H54 (cell line): ENCODE measurements at places on chromosomes 1 and 21.

- no peak for DNase-seq
Measured at GRCh38 chr1:150572918-150573647, 6.3 kb downstream of the MCL1 start.

DNA sequence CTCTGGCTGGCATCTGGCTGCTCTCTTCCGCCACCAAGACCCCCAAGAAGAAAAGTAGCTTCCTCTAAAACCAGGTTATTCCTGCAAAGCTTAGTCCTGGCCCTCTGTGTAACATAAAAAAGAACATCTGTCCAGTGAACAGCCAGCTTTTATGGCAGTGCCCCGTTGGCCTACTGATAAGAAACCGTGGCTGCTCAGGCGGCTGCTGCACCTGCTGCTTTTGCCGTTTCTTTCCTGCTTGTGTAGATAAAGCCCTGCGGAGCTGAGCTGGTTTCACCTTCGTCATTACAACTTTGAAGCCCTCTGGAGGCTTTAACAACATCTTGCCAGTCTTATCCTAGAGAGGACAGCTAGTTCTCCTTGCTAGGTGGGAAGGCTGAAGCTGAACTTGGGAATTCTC lies 20.5 kb downstream of the ELAPOR1 start:
- DNase-seq, result no peak

DNA sequence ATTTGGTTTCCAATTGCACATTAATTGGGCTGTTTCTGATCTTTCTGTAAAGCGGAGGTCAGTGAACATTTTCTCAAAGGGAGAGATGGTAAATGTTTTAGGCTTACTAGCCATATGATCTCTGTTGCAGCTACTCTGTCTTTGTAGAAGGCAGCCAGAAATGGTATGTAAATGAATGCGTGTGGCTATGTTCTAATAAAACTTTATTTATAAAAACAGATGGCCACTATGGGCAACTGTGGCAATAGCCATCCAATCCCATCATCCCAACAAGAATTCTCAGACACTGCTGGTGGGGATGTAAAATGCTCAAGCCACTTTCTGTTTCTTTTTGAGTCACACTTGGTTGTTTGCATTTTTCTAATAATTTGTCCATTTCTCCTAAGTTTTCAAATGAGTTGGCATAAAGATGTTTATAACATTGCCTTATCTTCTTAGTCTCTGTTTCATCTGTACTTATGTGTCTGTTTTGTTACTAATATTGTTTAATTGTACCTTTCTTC lies 448.8 kb upstream of the VAMP3 start:
- no peak for DNase-seq

DNA sequence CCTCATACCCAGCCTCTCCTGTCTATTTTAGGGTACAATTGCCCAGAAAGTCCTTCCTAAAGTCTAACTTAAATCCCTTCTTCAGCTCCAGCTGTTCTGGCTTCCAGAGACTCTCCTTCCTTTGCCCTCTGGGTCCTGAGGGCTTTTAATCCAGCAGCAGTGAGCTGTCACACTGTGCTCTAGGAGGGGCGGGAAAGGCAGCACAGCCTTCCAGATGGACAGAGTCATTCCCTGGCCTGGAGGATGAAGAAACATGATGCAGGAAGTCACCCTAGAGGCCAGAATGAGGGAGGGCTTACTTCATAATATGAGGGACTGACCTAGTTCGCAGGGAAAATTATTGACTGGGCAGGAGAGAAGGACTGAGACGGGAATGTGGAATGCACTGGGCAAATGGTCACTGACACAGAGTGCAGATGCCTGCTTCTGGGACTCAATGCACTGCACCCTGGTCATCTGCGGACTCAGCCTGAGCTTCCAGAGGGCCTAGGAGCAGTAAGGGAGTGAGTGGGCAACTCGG lies 1.3 kb downstream of the SH2D2A start:
- peak; percentile 91 for DNase-seq

GRCh38 chr1:23356471-23357137 lies 12.5 kb upstream of the HNRNPR start:
- no peak for DNase-seq

GRCh38 chr21:25313829-25314228 lies 293.5 kb downstream of the MRPL39 start:
- no peak for DNase-seq

GRCh38 chr1:234433563-234434285 lies 45.3 kb downstream of the TARBP1 start:
- peak; percentile 15 for DNase-seq

- no peak for DNase-seq
Measured at GRCh38 chr1:203628201-203629015, 1.8 kb downstream of the ATP2B4 start.

- no peak for DNase-seq
Measured at GRCh38 chr1:29883411-29883832, 647.1 kb downstream of the PTPRU start.

GRCh38 chr1:114607223-114607622 lies 25.8 kb upstream of the BCAS2 start:
- DNase-seq, result no peak

- DNase-seq, result no peak
Measured at GRCh38 chr1:54883349-54884102, 3.5 kb downstream of the DHCR24 start.

GRCh38 chr1:174039027-174039426 lies 16.9 kb upstream of the RC3H1 start:
- DNase-seq, result no peak

DNA sequence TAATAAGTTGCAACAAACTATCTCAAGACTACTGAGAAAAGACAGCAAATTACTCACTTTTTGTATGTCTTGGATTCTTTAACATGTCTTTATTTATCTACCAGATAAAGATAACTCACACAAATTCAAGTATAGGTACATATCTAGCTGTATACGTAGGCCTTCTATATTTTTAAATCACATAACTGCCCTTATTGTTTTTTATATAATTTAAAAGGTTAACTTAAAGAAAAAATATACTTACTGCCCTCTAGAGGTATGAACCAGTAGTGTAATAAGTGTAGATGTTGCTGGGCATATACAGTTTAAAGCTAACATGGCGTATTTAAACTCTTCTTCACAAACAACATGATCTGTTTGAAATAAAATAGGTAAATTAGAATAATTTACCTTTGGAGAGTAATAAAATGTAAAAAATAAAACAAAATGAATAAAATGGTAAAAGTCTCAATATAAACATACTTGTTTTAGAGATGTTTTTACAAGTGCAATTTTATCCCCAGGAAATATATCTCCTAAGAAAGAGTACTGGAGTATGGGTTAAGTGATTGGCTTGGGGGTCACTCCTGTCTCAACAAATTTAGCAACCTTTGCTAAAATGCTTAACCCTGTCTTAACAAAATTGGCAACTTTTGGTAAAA lies 235.2 kb downstream of the KCNT2 start:
- DNase-seq, result no peak

- DNase-seq, result no peak
Measured at GRCh38 chr1:172885411-172885810, 165.3 kb downstream of the TNFSF18 start.

GRCh38 chr1:8562881-8563865 lies 245.3 kb downstream of the SLC45A1 start:
- DNase-seq, result no peak

DNA sequence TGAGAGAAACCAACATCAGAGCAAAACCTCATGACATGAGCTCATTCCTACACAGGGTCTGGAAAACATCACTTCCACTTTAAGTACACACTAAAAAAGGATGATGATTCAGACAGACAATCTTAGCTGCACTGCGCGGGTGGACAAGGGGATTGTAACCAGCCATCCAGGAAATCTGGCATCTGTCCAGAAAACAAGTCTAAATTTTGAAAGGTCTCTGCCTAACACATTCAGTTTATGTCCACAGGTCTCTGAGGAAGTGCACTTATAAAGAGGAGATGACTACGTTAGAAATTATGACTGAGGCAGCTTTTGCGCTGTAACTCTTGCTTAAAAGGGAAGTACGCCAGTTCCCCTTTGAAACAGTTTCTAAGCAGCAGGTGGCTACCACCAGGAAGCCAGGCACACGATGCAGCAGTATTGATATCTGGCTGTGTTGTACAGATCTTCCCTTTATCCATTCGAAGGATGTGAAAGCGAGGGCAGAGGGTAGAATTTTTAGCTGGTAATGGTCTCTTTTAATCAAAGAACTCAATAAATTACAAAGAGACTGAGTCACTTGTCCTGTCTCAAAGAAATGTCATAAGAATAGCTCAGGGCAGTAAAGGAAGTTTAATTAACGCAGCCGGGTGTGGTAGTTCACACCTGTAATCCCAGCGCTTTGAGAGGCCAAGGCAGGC lies 128.0 kb downstream of the SETD4 start:
- DNase-seq, result peak; percentile 51

GRCh38 chr1:198549866-198550265 lies 9.4 kb upstream of the ATP6V1G3 start:
- no peak for DNase-seq

DNA sequence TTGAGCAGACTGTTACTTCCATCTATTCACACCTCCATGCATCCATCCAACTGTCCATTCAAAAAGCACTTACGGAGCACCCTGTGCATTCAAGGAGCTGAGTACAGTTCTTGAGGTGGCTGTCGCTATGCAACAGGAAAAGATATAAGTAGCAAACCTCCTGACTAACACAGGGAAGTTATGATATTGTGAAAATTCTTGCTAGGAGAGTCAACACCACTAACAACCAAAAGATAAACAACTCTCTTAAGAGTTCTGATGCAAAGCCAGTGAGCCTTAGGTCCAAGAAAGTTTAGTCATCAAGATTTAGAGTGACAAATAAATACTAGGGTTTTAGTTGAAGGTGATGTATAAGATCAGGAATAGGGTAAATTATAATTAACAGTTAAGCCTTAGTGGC lies 44.5 kb upstream of the TRIM45 start:
- DNase-seq, result peak; percentile 10

DNA sequence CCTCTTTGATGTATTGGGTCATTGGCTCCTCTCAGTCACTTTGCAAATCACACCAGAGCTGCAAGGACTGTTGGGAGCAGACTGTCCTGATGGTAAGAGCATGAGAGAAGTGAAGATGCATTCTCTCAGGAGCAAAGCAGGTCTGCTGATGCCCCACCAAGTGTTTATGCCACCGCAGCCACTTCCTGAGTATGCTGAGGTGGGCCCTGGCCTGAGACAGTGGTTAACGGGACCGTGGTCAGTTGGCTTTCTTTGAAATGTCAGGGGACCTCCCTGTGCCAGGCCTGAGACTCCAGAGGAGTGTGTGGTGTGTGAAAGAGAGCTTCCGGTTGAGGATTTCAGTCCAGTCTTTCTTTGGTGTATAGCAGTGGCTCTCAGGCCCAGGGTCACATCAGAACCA lies 79.4 kb downstream of the SPATA46 start:
- DNase-seq, result no peak

- no peak for DNase-seq
Measured at GRCh38 chr21:46605767-46606426, 1.0 kb upstream of the S100B start.

DNA sequence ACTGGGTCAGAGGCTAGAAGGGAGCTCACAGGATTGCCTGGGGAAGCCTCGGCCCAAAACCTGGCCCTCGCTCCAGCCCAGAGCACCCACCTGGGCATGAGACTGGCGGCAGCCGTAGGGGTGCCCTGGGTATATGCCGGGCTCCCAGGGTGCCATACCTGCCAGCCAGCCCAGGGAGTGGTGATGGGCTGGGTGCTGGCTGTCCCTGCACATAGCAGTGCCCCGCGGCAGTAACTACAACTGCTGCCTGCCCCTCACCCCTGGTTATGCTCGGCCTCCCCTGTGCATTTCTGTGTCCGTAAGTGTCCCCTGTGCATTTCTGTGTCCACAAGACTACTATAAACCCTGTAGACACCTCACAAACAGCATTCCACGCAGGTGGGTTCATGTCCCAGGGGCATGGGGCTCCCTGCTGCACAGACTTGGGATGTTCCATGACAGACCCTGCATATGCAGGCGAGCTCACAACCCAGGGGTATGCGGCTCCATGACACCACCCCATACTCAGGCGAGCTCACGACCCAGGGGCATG lies 5.8 kb upstream of the SPATC1L start:
- no peak for DNase-seq

- DNase-seq, result no peak
Measured at GRCh38 chr1:4529446-4530165, 124.8 kb upstream of the AJAP1 start.

DNA sequence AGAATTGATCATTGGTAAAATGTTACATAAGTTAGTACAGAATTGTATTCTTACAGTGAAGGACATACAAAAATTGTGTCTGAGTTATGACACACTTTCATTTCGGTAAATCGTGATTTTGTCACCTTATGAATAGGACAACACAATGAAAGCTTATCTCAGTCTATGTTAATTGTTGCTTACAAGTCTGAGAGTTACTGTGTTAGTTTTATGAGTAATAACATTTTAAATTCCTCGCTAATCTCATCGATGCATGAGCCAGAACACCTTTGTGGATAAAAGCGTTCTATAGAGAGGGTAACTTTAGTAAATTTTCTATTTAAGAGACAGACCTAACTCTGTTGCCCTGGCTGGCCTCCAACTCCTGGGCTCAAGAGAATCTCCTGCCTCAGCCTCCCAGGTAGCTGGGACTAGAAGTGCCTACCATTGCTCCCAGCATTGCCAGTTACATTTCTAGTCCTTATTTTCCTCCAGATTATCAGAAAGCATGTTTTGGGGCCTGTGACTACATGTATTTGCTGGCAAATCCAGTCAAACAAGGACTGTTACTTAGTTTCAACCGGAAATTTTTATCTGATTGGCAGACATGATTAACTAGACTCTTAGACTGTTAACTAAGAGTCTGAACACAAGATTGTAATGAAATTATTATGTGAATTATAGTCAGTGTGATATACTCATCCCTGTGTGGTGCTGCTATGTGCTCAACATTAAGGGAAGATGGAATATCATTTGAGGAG lies 3.0 kb downstream of the PRRC2C start:
- DNase-seq, result no peak

DNA sequence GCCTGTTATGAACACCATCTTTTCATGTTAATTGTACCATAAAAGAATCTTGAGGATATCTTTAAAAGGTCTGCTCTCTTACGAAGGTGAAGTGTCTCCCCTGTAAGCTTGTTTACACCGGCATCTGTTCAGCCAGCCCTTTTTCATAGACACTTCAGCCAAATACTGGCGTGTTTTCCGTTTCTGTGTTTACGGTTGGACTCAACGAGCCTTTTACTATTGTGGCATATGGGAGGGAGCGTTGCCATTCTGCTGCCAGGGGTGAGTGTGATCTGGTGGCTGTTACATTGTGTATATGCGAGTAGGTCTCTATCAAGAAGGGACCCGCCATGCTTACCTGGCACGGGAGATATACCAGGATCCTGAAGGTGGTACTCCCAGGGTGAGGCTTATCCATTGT lies 433.8 kb downstream of the CAMTA1 start:
- DNase-seq, result no peak

GRCh38 chr1:29501227-29501976 lies 265.1 kb downstream of the PTPRU start:
- DNase-seq, result no peak

DNA sequence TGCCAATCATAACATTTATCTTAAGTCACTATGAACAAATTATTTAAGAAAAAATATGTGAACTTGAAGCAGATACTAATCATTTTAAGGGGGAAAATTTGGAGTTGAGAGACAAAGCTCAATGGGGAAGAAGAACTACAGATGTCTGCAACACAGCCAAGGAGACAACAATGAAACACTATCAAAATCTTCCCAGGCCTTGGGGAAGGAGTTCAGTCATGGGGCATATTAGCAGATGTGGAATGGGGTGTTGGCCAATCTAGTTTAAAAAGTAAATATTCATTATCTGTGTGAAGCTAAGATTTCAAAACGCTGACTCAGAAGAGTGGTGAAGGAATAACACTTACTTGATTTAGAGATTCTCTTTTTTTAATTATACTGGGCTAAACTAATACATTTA lies 671.6 kb upstream of the ZP4 start:
- no peak for DNase-seq

- DNase-seq, result no peak
Measured at GRCh38 chr1:93938461-93939145, 29.4 kb upstream of the GCLM start.
